Stromal cell of bone marrow (primary cell): ENCODE measurements at places on chromosomes 1 and 21.

DNA sequence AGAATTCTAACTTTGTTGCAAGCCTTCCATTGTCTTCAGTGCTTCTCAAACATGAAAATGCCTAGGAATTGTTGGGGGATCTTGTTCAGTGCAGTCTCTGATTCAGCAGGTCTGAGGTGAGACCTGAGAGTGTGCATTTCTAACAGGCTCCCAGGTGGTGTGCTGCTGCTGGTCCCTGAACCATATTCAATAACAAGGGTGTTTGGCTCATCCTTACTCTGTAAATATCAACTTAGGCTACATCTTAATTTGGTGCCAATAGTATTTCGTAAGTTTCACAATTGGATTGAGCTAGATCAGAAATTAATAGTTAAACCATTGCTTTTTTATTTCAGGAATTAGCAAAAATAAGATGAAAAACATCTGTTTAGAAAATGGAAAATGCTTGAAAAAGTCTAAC is 59.1 kb upstream of the GPR88 start:
- no peak for DNase-seq

GRCh38 chr1:96715482-96715881 is 6.1 kb upstream of the PTBP2 start:
- DNase-seq = no peak

DNA sequence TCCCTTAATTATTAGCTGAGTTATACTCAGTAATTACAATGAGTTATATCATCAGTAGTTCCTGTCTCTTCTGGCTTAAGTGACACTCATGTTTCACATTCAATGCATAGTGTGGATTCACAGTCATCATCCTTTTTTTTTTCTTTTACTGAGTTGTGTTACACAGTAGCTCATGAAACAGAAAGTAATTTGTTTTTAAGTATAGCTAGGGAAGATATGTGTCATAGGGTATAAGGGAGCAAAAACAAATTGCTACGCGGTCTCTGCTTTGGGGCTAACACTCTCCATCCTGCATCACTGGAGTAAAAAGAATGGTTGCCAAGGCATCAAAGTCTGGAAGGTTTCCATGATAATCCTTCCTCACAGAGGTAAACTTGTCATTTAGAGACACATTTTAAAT is 971.7 kb upstream of the NCAM2 start:
- no peak for DNase-seq

GRCh38 chr1:51445351-51446090 is 73.5 kb downstream of the EPS15 start:
- no peak for DNase-seq

DNA sequence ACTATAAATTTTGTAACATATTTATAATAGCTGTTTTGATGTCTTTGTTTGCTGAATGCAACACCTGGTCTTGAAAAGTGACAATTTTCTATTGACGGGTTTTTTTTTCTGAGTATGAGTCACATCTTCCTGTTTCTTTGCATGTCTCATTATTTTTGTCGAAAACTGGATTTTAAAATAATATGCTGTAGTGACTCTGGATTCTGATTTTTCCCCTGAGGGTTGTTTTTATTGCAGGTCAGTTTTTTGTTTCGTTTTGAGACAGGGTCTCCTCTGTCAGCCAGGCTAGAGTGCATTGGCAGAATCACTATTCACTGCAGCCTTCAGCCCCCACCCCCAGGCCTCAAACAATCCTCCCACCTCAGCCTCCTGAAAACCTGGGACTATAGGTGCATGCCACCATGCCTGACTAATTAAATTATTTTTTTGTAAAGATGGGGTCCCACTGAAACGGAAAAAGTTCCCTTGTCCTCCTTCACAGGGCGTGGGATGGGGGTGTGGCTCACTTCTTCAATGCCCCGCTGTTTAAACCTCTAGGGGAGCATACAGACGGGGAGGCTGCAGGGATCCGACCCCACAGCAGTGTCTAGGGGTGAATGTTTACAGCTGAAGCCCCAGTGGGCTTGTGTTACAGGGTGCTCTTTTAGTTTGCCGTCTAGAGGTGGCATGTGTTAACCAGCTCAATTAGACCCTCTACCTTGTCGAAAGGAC is 11.3 kb upstream of the PPIE start:
- DNase-seq = no peak

DNA sequence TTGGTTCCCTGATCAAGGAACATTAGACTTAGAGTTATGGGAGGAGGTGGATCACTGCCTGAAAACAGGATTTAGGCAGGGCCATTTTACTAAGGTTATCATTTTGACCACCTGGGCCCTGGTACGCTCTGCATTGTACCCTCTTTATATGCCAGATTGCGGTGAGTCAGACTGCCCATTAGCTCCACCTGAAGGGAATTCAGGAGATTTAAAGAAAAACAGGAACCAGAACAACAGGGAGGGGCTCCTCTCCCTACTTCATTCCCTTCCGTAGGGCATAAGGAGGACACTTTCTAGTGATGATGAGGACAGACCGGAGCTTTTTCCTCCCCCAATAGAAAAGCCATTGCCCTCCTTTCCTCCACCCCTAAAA is 20.6 kb upstream of the ITLN1 start:
- no peak for DNase-seq
